ENCODE measurements at places on chromosomes 1 and 21.

- peak; percentile 59 for DNase-seq
Observed at GRCh38 chr1:235079443-235080296, 49.0 kb downstream of the TOMM20 start.

GRCh38 chr1:78304341-78304740 lies 186.4 kb upstream of the PTGFR start:
- no peak for DNase-seq

DNA sequence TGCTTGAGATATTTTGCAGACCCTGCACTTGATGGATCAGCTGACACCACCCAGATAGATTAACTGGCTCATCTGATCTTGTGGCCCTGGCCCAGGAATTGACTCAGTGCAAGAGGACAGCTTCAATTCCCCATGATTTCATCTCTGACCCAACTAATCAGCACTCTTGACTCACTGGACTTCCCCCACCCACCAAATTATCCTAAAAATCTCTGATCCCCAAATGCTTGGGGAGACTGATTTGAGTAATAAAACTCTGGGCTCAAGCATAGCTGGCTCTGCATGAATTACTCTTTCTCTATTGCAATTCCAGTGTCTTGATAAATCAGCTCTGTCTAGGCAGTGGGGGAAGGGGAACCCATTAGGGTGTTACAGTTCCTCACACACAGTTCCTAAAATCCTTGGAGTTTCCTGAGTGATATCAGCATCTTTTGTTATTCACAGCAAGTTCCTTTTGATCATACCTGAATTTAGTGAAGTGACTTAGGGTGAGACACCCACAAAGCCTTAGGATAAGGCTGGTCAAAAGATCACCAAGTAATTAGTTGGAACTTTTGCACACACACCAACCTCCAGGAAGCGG lies 104.2 kb downstream of the COP1 start:
- no peak for DNase-seq

DNA sequence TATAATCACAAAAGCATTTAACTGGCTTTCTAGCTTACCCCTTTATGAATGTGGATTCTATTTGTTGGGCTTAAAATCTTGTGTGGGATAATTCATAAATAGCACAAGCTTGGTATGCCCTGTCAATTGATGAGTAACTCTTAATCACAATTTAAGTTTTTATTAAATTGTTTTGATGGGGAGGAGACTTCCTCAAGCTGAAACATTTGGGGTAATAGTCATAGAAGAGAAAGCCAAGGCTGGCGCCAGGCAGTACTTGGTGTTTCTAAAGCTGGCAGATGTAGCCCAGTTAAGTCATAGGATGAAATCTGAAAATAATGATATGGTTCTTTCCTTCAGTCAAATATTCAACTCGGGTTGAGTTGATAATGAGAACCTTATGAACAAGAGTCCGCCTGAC lies 167.2 kb downstream of the FMN2 start:
- DNase-seq: no peak

GRCh38 chr21:39118604-39119215 lies 64.5 kb downstream of the PSMG1 start:
- DNase-seq: no peak

DNA sequence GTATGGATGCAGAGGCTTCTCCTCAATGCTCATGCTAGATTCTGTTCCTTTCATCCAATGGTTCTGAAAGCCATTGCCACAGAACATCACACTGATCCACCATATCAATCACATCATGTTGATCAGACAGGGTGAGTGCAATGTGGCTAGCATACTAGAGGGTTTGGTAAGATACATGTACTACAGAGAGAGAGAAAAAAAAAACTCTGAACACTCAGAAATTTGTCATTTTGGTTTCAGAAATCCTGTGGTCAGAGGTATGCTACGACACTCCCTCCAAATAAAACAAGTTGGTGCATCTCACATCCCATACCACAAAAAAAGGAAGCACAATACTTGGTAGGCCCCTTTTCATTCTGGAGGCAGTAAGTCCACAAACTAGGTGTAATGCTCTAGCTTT lies 35.4 kb downstream of the OR10J1 start:
- DNase-seq: no peak

- DNase-seq: no peak
Observed at GRCh38 chr1:203186446-203187303, at the start of gene CHI3L1. Gene CHI3L1 (minus strand): TSS chr1:203186704. CDS start chr1:203186623, 81 bp downstream.

- DNase-seq: no peak
Observed at GRCh38 chr1:115790356-115790755, 21.8 kb upstream of the CASQ2 start.

GRCh38 chr1:94537254-94537653 lies 4.3 kb downstream of the F3 start:
- no peak for DNase-seq

GRCh38 chr21:38277501-38278131 lies 20.8 kb downstream of the KCNJ15 start:
- DNase-seq: no peak

DNA sequence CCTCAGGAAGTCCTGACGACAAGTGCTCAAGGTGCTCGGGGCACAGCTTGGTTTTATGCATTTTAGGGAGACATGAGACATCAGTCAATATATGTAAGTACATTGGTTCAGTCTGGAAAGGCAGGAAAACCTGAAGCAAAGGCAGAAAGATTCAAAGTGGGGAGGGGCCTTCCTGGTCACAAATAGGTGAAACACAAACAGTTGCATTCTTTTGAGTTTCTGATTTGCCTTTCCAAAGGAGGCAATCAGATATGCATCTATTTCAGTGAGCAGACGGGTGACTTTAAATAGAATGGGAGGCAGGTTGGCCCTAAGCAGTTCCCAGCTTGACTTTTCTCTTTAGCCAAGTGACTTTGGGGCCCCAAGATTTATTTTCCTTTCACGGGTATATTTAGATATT lies 8.9 kb upstream of the RNF187 start:
- DNase-seq: no peak

GRCh38 chr1:110241516-110241915 lies 31.4 kb downstream of the KCNC4 start:
- no peak for DNase-seq

DNA sequence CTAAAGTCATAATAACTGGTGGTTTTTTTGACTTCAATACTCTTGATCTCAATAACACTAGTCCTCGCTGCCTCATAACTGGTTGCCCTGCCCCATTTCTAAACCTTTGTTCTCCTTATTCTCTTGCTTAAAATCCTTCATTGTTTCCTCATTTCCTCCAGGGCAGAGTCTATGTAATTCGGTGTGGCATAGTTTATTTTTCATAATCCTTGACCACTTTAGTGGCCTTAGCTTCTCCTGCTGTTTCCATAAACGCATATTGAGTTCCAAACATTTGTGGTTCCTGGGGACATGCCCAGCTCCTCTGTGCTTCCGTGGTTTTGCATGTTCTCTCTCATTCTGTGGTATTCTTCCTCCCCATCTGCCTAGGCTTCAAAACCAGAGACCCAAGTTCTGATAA lies 19.0 kb upstream of the TLCD4 start:
- no peak for DNase-seq

DNA sequence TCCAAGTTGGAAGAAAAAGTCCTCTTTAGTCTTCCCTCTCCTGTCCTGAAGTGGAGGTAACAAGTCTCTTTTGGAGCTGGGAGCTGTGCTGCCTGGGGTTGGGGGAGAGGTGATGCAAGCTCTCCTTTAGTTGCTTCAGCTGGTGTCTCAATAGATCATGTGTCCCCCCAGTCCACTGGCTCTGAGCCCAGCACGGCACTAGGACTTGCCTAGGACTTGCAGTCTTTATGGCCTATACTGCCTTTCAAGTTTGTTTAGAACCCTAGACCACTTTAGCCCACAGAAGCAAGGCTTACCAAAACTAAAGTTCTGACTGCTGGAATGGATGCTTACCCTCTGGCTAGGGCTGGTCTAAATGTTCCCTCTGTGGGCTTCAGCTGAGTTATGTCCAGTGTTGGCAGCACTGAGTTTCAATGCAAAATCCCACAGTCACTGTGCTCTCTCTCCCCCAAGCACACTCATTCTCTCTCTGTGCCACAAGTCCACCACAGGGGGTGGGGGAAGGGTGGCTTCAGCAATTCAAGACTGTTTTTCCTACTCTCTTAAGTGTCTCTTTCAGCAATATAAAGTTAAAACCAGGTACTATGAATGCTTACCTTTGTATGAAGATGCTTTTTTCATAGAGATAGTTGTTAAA lies 185.0 kb downstream of the DNAH14 start:
- no peak for DNase-seq

- DNase-seq: no peak
Observed at GRCh38 chr1:94846308-94846707, 26.2 kb downstream of the SLC44A3 start.

DNA sequence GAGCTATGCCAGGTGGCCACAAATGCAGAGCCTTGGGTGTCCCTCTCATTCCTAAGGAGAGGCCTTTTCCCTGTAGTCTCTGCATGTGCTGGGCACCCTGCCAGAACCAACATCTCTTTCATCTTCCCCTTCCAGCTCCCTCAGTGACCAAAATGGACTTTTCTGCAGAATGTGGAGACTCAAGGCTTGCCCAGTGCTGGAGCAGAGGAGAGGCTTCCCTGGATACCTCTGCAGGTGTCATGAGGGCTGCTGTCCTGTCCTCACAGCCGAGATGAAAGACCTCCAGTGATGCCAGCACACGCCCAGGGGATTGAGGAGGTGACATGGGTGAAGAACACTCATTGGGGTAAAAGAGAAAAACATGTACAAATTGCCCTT lies 347.0 kb upstream of the AJAP1 start:
- no peak for DNase-seq

DNA sequence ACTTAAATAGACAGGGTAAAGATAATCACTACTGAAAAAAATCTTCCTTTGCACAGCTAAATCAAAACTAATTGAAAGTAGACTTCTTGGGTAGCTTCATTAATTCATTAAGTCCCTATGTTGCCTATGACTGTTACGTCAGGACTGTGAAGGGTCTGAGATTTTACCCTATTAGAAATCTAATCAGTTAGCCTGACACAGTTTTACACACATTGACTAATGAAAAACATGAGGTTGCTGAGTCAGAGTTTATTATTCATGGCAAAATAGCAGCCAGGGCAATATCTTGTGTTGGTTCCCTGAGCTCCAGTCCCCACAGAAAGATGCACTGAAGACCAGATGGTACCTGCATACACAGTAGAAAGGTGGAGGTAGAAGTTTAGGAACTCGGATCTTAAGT lies 262.5 kb upstream of the ZP4 start:
- no peak for DNase-seq

DNA sequence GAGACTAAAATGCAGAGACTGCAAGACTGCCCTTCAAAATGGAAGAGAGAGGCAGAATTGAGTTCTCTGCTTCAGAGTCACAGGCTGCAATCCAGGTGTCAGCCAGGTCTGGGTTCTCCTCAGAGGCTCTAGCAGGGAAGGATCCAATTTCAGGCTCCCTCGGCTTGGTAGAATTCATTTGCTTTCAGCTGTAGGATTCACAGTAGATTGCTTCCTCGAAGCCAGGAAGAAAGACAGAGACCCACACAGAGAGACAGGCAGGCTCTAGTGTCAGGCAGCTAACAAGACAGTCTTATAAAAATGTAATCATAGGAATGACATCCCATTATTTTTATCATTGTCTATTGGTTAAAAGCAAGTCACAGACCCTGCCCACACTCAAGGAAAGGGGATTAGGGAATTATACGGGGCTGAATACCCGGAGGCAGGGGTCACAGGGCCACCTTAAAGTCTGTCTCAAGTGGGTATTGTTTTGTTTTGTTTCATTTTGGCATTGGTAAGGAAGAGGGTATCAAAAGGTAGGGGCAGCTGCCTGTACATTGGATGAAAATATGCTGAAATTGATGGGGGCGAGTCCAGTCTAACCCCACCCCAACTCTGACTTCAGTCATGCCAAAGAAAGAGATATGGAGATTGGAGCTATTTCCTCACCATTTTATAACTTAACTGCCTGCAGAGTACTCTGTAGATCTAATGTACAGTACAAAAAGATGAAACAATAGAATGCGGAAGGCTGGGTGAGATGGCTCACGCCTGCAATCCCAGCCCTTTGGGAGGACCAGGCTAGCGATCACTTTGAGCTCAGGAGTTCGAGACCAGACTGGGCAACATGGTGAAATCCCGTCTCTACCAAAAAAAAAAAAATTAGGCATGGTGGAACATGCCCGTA lies 9.5 kb upstream of the TBCE start:
- DNase-seq: no peak

- peak; percentile 37 for DNase-seq
Observed at GRCh38 chr1:8560611-8561544, 243.0 kb downstream of the SLC45A1 start.

DNA sequence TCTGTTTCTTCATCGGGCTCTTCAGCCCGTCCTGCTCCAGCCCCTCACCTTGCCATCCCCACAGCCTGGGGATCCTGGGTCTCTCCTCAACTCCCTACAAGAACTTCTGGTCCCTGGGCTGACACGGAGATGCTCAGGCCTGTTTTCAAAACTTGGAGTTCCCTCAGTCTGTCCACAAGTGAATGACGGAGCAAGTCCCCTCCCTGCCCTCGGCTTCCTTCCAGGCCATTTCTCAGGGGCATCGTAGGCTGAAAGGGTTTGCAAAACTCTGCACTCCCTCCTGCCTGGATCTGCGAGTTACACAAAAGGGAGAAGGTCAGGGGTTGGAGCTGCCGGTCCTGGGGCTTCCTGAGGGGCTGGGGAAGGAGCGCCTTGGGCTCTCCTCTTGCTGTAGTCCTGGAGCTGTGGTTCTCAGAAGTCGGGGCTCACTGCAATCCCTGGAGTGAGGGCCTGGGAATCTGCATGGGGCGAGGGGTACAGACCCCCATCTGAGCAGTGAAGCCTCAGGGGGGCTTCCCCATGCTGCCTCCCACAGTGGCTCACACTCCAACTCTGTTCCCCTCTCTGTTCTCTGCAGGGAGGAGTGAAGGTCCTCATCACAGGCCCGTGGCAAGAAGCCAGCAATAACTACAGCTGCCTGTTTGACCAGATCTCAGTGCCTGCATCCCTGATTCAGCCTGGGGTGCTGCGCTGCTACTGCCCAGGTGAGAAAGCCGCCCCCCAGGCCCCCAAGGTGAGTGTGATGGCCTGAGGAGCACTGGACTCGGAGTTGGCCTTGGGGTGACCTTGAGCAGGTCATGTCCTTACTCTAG lies 100.6 kb upstream of the VAMP3 start:
- no peak for DNase-seq

GRCh38 chr1:152657677-152658076 lies 5.5 kb upstream of the LCE2D start:
- DNase-seq: no peak

- DNase-seq: no peak
Observed at GRCh38 chr1:178933709-178934490, 63.0 kb upstream of the ANGPTL1 start.

- DNase-seq: no peak
Observed at GRCh38 chr21:45470773-45471524, 66.0 kb downstream of the COL18A1 start.

- no peak for DNase-seq
Observed at GRCh38 chr1:42259739-42260064, 75.3 kb downstream of the FOXJ3 start.

GRCh38 chr1:32197074-32197473 lies 3.3 kb upstream of the CCDC28B start:
- DNase-seq: no peak

GRCh38 chr1:66778969-66779368 lies 22.1 kb downstream of the INSL5 start:
- DNase-seq: no peak

Data from GM10248 (cell line).